Activated naive CD8-positive, alpha-beta T cell treated with anti-CD3 and anti-CD28 coated beads for 36 hours (primary cell): ENCODE measurements at places on chromosomes 3 and 15.

- no peak overlapping the region for H3K27ac ChIP-seq
- no peak for DNase-seq
Measured at GRCh38 chr15:25525741-25526140, 86.9 kb upstream of the UBE3A start.

- H3K36me3 ChIP-seq = no peaks in the 10 kb centered on the region
- no peaks in the 10 kb centered on the region for H3K27me3 ChIP-seq
- no peak for DNase-seq
- no peaks in the 10 kb centered on the region for H3K4me1 ChIP-seq
- H3K27ac ChIP-seq = no peak overlapping the region
Measured at GRCh38 chr3:187237741-187238140, 40.5 kb downstream of the RTP1 start.

DNA sequence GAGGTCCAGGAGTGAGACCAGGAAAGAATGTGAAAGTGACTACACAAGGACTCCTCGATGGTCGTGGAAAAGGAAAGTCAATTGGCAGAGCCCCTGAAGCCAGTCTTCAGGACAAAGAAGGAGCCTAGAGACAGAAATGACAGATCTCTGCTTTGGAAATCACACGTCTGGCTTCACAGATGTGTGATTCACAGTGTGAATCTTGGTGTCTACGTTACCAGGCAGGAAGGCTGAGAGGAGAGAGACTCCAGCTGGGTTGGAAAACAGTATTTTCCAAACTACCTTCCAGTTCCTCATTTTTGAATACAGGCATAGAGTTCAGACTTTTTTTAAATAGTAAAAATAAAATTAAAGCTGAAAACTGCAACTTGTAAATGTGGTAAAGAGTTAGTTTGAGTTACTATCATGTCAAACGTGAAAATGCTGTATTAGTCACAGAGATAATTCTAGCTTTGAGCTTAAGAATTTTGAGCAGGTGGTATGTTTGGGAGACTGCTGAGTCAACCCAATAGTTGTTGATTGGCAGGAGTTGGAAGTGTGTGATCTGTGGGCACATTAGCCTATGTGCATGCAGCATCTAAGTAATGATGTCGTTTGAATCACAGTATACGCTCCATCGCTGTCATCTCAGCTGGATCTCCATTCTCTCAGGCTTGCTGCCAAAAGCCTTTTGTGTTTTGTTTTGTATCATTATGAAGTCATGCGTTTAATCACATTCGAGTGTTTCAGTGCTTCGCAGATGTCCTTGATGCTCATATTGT is 6.0 kb downstream of the CCR2 start:
- peaks cover 24% of the 10 kb centered on the region for H3K27me3 ChIP-seq
- H3K27ac ChIP-seq = no peak overlapping the region
- DNase-seq = no peak
- H3K4me1 ChIP-seq = peaks cover 5% of the 10 kb centered on the region
- H3K4me3 ChIP-seq = no peak overlapping the region
- no peaks in the 10 kb centered on the region for H3K36me3 ChIP-seq

DNA sequence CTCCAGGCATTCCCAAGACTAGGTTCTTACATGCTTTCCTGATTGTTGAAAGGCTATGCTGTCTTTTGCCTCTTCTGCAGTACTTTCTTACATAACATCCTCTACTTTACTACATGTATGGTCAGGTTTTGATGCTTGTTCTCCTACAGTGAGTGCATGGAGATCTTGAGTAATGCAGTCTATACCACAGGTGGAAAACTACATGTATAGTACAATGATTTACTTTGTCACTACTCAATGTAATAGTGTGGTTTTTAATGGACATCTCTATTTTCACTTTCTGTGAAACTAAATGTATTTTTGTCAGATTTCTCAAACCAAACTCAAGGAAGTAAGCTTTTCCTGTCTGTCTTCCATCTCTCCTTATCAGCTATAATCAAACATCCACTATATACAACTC is 657.0 kb downstream of the TUSC7 start:
- no peaks in the 10 kb centered on the region for H3K4me1 ChIP-seq
- DNase-seq = no peak
- no peak overlapping the region for H3K4me3 ChIP-seq
- H3K27me3 ChIP-seq = no peaks in the 10 kb centered on the region
- no peaks in the 10 kb centered on the region for H3K36me3 ChIP-seq
- no peak overlapping the region for H3K27ac ChIP-seq

DNA sequence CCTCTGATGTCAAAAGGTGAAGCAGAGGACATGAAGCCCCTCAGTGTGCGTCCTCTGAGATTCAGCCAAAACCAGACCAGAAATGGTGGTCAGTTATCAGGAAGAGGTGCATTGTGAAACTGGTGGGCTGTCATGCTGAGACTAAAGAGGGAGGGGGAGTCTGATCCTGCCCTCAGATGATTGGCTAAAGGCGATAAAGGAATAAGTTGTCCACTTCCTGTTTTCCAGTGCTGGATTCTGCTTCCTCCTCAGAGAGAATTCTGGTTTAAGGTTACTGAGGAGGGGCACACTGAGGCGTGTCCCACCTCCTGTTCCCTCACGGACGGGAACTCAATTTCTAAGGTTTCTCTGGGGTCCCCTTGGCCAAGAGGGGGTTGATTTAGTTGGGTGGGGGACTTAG is 97.0 kb upstream of the UBE3A start:
- no peaks in the 10 kb centered on the region for H3K36me3 ChIP-seq
- DNase-seq = no peak
- H3K4me1 ChIP-seq = no peaks in the 10 kb centered on the region
- no peaks in the 10 kb centered on the region for H3K27me3 ChIP-seq
- H3K4me3 ChIP-seq = no peak overlapping the region

DNA sequence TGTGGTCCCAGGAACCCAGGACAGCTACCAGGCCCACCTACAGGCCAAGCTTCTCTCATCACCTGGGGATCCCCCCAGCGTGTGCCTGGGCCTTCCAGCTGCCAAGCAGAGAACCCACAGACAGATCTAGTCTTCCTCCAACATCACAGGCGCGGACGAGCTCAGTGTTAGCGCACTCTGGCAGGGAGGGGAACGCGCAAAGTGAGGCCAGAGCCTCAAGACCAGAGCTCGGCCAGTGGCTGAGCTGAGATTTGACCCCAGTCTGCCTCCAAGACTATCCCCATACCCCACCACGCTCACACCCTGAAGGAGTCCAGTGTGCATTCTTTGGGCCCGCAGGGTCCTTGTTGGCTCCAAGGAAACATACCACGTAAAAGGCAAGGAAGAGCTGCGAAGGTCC is 5.1 kb downstream of the MFGE8 start:
- DNase-seq = no peak
- peaks cover 46% of the 10 kb centered on the region for H3K4me1 ChIP-seq
- no peak overlapping the region for H3K4me3 ChIP-seq
- H3K27ac ChIP-seq = no peak overlapping the region
- H3K36me3 ChIP-seq = peaks cover 2% of the 10 kb centered on the region

DNA sequence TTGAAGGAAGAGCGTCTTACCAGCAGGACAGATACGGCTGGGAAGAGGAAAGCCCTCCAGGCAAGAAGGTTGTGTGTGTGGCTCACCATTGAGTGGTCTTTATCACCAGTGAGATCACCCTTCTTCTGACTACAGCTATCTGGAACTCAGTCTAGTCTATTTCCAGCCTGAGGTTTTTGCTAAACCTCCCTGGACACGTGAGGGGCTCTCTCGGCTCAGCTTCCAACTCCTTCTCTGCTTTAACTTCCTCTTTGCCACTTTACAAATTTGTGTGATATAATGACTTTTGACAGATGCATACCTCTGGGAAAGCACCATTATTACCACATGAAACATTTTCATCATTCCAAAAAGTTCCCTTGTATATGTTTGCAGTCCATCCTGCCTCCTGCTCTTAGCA is 15.3 kb upstream of the ROPN1 start:
- DNase-seq = no peak
- no peak overlapping the region for H3K27ac ChIP-seq
- H3K4me3 ChIP-seq = no peak overlapping the region
- H3K27me3 ChIP-seq = peaks cover 58% of the 10 kb centered on the region

GRCh38 chr15:60462027-60462426 is 16.9 kb downstream of the ICE2 start:
- H3K4me3 ChIP-seq = no peak overlapping the region
- no peak for DNase-seq
- H3K27me3 ChIP-seq = no peaks in the 10 kb centered on the region
- no peak overlapping the region for H3K27ac ChIP-seq
- no peaks in the 10 kb centered on the region for H3K4me1 ChIP-seq

GRCh38 chr3:153963012-153963411 is 158.2 kb upstream of the ARHGEF26 start:
- no peak overlapping the region for H3K4me3 ChIP-seq
- peaks cover 3% of the 10 kb centered on the region for H3K4me1 ChIP-seq
- H3K27me3 ChIP-seq = peaks cover 17% of the 10 kb centered on the region
- DNase-seq = no peak

DNA sequence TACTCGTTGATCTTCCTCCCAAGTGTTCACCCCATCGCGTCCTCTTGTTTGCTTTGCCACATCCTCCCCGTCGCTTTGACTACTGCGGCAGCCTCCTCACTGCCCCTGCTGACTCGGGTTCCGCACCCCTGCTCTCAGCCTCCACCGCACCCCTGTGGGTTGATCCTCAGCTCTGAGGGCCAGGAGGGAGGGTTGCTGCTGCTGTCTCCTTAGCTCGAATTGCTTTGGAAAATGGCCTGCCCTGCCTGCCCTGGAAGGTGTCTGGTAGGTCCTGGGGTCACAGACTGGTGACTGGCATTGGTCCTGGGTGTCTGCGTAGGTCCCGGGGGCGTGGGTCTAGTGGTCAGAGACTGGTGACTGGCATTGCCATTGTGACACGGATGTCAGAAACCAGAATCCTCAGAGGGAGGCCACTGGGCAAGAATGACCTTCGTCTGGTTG is 9.4 kb downstream of the MUC4 start:
- DNase-seq = peak; percentile 32
- H3K27me3 ChIP-seq = peaks cover 50% of the 10 kb centered on the region
- no peak overlapping the region for H3K27ac ChIP-seq
- no peak overlapping the region for H3K4me3 ChIP-seq
- H3K4me1 ChIP-seq = peaks cover 36% of the 10 kb centered on the region

DNA sequence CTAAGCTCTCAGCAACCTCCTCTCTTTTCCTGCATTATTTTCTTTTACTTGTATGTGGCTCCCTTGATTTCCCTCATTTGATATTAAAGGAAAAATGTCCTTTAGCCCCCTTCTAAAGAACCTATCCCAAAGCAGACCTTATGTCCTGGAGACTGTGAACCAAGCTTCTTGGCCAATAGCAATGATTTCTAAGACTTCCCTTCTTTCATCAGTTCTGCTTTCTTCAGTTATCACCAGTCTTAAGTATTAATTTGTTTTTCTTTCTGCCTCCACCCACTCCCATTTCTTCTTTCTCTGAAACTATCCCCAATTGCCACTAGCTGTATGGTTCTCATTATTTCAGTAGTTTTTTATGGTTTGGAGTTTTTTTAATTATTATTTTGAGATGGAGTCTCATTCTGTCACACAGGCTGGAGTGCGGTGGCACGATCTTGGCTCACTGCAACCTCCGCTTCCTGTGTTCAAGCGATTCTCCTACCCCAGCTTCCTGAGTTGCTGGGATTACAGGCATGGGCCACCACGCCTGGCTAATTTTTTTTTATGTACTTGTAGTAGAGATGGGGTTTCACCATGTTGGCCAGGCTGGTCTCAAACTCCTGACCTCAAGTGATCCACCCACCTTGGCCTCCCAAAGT is 12.1 kb downstream of the TMOD3 start:
- no peaks in the 10 kb centered on the region for H3K27me3 ChIP-seq
- H3K36me3 ChIP-seq = peaks cover 6% of the 10 kb centered on the region
- H3K4me1 ChIP-seq = peaks cover 66% of the 10 kb centered on the region
- H3K4me3 ChIP-seq = peak overlapping the region; percentile 47
- H3K27ac ChIP-seq = peak overlapping the region; percentile 59
- no peak for DNase-seq

DNA sequence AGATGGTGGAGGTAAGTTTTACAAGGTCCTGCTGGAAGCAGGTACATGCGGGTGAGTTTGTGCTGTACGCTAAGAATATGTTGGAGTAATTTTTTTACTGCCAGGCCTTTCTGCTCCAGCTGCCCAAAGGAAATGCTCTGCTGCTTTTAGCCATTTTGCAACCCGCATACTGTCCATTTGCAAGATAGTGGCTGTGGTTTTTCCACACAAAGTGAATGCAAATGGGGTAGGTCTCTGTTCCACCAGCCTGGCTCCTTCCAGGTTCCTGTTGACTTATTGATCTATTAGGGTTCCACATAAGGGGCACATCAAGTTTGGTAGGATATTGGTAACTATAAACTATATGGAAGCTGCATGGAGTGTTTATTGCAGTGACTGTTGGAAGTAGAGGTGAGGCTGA is 227.1 kb downstream of the SI start:
- no peaks in the 10 kb centered on the region for H3K36me3 ChIP-seq
- no peaks in the 10 kb centered on the region for H3K27me3 ChIP-seq
- no peak overlapping the region for H3K4me3 ChIP-seq

- peaks cover 13% of the 10 kb centered on the region for H3K4me1 ChIP-seq
- peaks cover 2% of the 10 kb centered on the region for H3K36me3 ChIP-seq
- peaks cover 6% of the 10 kb centered on the region for H3K27me3 ChIP-seq
- no peak overlapping the region for H3K27ac ChIP-seq
- DNase-seq = no peak
- no peak overlapping the region for H3K4me3 ChIP-seq
Measured at GRCh38 chr15:61169275-61169903, 59.7 kb downstream of the RORA start.

- no peaks in the 10 kb centered on the region for H3K36me3 ChIP-seq
- no peak overlapping the region for H3K27ac ChIP-seq
- DNase-seq = no peak
- H3K27me3 ChIP-seq = no peaks in the 10 kb centered on the region
- no peak overlapping the region for H3K4me3 ChIP-seq
- H3K4me1 ChIP-seq = no peaks in the 10 kb centered on the region
Measured at GRCh38 chr3:86708893-86709292, 282.1 kb downstream of the VGLL3 start.

GRCh38 chr15:62781081-62781497 is 261.5 kb upstream of the TPM1 start:
- no peak for DNase-seq
- H3K27ac ChIP-seq = no peak overlapping the region

DNA sequence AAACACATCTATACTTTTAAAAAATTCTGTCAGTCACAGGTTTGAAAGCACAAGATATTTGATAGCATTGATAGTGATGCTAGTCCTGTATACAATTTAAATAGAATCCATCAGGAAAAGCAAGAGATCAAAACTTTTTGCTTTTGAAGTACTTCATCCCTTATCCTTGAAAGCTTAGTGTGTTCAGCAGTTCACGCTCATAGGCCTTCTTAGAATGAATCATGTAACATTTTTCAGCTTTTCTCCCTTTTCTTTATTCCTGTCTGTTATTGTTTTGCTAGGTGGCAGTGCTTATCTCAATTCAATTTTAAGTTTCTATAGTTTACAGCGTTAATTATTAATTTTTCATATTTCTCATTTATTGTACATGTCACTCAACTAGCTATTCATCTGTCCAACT is 69.1 kb downstream of the FGF7 start:
- H3K4me1 ChIP-seq = no peaks in the 10 kb centered on the region
- H3K27ac ChIP-seq = no peak overlapping the region
- H3K27me3 ChIP-seq = no peaks in the 10 kb centered on the region

GRCh38 chr3:51099794-51100535 is 285.1 kb upstream of the MANF start:
- peaks cover 13% of the 10 kb centered on the region for H3K4me1 ChIP-seq
- no peak for DNase-seq
- no peak overlapping the region for H3K27ac ChIP-seq
